NCI-H1694 treated with DMSO at 0.1 percent for 48 hours (cell line): ENCODE measurements at places on chromosomes 12 and 14.

- peak; percentile 15 for DNase-seq
Measured at GRCh38 chr12:85424581-85425348, 144.7 kb downstream of the ALX1 start.

GRCh38 chr14:68283378-68284123, 464.0 kb downstream of the RAD51B start:
- no peak for DNase-seq

- no peak for DNase-seq
Measured at GRCh38 chr12:103139876-103140275, 182.4 kb downstream of the ASCL1 start.

GRCh38 chr14:71538938-71539649, 393.1 kb upstream of the RGS6 start:
- DNase-seq, result no peak

DNA sequence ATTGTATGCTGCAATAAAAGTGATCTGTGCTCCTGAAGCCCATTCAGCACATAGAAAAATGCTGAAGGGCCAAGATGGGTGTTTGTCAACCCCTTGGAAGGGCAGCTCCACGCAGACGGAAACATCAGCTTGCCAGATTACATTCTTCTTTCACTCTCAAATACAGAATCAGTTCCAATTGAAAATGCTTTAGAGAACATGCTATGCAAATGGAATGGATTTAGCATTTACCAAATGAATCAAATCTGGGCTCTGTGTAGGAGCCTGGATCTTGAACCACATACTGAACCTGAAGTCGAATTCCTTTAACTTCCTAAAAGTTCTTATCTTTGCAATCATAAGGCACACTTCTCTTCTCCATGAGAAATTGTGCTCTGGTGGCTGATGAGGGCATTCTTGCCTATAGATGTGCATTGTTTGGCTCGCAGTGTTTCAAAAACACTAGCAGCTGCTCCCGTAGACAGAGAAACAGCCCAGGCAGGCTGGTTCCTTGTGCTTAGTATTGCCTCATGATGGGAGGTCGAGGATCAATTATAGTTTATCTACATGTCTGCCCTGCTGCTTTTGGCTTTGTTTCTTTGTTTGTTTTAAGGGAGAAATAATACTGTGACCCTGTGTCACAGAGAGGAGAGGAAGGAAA, 489.8 kb upstream of the FLRT2 start:
- peak; percentile 54 for DNase-seq

- DNase-seq, result peak; percentile 73
Measured at GRCh38 chr12:64083285-64084210, 138.5 kb downstream of the KICS2 start.

GRCh38 chr12:42725809-42726208, 136.3 kb upstream of the PRICKLE1 start:
- no peak for DNase-seq

DNA sequence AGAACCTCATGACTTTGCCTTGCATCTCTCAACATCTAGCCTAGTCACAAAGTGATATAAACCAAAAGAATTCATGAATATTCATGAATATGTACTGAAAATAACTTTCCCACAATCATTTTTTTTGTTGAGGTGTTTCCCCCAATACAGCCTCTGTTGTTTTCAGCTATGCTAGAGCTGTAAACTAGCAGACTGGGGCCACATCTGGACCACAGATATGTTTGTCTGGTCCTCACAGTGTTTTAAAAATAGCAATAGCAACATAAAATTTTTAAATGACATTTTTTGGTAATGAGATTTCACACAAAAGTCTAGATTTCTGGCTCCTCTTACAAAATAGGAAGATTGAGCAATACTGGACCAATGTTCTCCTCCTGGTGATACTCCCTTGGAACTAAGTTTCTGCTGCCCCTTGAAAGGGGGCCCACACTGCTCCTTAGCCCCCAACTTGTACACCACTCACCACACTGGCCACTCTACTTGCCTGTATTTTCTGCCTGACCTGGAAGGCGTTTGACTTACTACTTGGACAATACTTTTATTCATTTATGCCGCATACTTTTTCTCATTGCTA, 81.2 kb downstream of the BMP4 start:
- DNase-seq, result no peak

DNA sequence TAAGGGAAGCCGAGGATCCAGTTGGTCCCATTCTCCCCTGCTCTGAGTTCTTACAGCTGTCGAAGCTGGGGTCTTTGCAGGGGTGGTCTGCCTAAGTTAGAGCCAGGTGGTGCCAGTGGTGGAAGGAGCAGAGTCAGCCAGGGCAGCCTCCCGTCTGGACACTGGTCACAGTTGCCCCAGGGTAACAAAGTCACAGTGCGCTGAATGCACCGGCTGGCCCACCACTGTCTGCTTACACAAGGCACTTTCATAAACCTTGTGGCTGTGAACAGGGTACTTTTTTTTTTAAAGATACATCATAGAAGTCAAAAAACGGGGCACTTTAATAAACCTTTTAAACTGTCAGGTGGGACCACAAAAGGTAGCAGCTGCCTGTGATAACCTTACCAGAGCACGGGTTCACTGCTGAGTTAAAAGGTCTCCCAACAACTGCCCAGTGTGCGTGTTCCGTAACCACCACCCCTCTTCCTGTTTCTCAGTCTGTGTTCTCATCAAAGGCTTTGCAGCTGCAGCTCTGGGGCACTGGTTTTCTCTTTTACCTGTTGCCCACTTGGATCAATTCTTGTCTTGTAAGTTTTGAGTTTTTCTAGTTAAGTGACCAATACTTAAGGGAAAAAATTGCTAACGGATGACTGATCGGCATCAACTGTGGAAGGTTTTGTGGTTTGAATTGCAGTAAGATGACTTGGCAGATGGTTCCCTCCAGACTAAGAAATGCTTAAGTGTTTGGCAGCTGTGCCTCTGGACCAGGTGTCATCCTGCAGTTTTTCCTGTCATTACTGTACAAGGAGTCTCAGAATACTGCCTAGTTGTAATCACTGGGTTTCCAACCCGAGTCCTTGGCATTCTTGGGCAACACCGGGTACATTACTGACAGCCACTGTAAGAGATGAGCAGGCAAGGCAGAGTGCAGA, 55.9 kb downstream of the DYNC1H1 start:
- no peak for DNase-seq

- DNase-seq, result no peak
Measured at GRCh38 chr14:64935508-64935907, 7.0 kb downstream of the GPX2 start.

DNA sequence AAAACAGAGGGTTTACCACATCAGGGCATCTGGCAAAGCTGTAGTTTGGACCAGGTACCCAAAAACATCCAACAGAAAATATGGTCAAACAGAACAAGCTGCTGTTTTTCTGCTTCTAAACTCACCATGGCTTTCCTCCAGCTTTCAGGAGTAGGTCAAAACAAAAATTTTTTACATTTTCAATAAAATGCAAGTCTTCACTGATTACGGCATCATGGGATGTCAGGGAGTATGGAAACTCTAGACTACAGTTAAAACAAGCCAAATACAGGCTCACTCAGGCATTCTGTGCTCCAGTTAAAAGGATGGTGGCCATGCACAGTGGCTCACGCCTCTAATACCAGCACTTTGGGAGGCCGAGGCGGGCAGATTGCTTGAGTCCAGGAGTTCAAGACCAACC, 47.1 kb upstream of the PSMA6 start:
- DNase-seq, result no peak

GRCh38 chr14:76067536-76067935, 82.0 kb downstream of the IFT43 start:
- no peak for DNase-seq

DNA sequence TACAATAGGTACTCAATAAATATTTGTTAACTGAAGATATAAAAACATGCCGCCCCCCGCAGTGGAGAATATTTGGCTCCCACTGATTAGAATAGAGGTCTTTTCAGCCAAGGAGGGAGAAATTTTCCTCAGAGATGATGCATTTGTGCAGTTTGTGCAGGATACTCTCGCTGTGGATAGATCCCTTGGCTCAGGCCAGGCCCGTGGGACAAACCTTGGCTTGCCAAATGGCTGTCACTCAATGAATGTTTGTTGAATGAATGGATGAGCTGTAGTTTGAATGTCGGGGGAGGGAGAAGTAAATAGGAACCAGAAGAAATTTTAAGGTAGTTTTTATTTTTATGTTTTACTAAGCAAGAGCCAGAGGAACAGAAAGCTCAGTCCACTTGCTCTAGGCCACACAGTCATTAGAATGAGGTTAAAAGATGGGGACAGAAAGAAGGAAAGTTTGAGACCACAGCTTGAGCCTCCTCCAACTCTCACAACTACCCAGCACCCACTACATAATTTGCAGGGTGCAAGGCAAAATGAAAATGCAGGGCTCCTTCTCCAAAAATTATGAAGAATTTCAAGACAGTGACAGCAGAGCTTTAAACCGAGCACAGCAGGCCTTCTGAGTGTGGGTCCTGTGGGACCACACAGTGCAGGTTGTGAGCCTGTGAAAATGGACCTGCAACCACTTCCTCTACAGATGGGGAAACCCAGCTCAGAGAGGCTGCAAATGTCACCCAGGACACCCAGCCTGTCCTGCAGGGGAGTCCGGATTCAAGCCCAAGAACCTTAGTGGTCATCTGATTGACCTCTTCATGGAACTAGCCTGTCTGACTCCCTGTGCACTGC, 51.4 kb downstream of the WSCD2 start:
- DNase-seq, result no peak

- DNase-seq, result no peak
Measured at GRCh38 chr12:14949631-14950030, 11.3 kb upstream of the ERP27 start.

- DNase-seq, result no peak
Measured at GRCh38 chr12:21690704-21691368, 33.2 kb upstream of the LDHB start.

DNA sequence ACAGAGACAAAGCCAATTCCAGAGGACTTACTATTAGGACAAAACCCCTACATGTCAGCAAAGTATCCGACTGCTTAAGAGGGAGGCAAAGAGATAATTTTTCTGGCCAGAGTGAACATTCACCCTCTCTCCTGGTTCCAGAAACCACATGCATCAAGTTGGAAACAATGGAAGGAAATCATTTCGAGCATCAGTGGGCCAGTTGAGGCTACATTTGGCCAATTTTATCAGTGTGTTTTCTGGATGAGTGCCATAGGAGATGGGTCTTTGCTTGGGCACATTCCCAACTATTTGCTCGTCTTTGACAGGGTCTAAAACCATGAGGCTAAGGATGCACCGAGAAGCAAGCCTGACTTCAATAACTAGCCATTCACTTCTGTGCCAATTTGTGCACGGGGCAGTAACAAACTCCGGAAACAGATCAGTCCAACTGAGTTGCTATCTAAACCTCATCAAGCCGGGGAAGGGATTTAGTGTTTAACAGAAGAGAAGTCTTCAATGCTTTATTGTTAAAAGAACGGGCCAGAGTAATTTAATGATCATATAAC, 17.4 kb downstream of the EGLN3 start:
- DNase-seq, result no peak

DNA sequence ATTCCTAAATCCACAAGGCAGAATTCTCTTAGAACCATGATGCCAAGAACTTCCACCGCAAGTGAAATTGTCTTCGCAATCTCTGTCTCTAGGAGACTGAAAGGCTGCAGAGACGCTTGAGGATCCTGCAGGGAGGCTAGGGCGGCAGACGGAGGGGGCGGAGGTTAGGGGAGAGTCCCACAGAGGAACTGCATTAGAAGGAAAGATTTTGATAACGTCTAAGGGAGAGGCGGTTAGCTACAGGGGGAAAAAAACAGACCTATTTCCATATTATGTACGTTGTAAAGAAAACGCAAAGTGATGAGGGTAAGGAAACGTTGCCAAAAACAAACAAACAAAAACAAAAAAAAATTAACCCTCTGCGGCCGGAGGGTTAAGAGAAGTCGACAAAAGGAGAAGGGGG, 595 bp downstream of the KLHL28 start:
- DNase-seq, result peak; percentile 37

GRCh38 chr14:65223636-65224035, 121.3 kb upstream of the MAX start:
- DNase-seq, result no peak

DNA sequence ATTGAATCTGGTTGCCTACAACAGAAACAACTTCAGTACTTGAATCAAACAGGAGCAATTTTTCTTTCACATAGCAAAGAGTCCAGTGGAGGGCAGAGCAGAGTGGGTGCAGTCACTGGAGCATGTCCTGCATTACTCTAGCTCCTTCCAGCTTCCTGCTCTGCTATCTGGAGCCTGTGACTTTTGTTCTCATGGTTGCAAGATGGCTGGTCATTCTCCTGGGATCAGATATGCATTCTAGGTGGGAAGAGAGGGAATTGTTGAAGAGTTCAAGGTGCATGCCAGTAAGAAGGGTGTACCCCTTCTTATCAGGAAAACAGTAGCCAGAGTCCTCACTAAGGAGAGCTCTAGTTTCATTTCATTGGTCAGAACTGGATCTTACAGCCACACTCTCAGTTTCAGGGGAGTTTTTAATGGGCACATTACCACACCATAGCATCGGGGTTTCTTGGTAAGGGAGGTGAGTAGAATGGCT, 8.0 kb downstream of the IFT43 start:
- DNase-seq, result no peak

GRCh38 chr12:54959291-54960018, 25.1 kb downstream of the TESPA1 start:
- DNase-seq, result no peak

- DNase-seq, result no peak
Measured at GRCh38 chr14:91116913-91117588, 3.2 kb downstream of the DGLUCY start.

DNA sequence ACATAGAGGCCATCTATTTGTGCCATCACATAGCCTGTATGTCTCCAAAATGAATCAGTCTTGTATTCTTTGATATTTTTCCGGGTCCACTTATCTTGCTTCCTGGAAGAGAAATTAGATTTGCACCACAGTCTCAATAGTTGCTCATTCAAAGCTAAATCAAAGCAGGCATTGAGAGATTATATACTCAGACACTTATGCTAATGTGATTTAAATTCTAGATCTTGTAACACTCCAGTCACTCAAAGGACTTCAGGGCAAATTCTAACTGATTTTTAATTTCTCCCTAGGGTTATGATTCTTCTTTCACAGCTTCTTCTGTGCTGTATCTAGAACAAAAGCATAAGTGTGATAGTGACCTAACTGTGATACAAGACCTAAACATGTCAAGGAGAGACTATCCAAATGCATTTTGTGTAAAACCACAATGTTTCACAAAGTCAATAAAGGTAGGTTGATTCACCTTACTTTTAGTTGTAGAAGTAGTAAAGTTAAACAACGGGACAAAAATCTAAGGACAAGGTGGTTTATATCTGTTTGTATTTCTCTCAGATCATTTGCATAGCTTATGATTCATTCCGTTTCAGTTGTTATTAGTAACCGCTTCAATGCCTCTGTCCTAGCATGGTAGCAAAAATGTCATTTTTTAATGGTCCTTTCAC, 26.8 kb downstream of the PLBD1 start:
- no peak for DNase-seq

GRCh38 chr12:111010916-111011657, 90.7 kb upstream of the MYL2 start:
- no peak for DNase-seq

DNA sequence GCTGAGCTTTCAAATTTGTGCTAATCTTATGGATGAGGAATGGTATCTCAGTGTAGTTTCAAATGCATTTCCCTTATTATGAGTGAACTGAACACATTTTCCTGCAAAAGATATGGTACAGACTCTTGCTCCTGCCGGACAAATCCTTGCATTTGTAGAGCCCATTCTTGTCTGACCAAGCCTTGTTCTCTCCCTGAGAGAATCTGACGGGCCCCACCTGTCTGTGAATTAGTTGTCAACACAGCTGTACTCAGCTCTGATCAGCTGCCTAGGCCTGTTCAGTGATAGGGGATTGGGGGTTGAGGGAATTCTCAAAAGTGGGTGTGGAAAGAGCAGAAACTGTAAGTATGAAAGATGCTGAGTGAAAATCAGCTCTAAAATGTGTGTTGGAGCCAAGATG, 42.8 kb upstream of the SCN8A start:
- no peak for DNase-seq
